ENCODE measurements at places on chromosomes 3 and 15.

DNA sequence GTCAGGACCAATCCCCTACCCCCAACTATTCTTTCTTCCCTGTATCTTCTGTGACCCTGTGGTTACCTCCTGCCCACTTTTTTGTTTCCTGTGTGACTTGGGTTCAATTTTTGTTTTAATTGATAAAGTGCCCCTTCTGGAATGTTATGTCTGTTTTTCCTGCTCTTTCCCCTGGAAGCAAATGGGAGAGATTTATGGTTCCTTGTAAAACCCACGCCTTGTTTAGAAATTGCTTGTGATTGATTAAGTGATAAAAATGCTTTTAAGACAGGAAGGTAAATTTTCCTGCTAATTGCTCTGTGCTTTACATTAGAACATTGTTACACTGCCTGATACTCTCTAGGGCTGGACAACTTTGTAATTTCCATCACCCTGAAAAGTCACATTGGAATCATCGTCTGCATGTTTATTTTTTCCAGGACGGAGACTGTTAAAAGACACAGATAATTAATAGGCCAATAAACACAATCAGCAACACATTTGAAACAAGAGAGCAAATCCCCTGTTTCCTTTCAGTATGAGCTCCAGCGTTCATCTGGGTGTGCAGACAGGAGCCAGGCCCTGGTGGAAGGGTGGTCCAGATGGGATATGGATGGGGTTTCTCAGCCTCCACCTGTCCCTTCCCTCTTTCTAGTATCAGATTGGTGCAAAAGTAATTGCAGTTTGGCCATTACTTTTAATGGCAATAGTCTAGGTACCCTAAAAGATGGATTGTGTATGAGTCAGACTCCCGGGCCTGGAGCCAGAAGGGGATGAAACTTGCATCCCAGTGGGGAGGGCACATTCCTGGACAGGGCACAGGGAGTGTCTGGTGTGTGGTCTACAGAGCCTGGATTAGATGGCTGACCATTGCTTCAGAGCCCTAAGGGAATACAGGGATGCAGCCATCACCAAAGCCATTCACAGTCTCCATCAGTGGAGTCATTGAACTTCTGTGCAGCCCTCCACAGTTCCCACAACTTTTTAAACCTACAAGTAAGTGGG, 58.1 kb upstream of the AGBL1 start:
- no peak for DNase-seq

- no peak for DNase-seq
Measured at GRCh38 chr3:190302212-190302867, 19.9 kb downstream of the CLDN1 start.

GRCh38 chr15:59723687-59724346, 34.7 kb upstream of the BNIP2 start:
- DNase-seq, result no peak

GRCh38 chr15:89338036-89338435, 3.4 kb upstream of the POLG start:
- DNase-seq, result no peak

DNA sequence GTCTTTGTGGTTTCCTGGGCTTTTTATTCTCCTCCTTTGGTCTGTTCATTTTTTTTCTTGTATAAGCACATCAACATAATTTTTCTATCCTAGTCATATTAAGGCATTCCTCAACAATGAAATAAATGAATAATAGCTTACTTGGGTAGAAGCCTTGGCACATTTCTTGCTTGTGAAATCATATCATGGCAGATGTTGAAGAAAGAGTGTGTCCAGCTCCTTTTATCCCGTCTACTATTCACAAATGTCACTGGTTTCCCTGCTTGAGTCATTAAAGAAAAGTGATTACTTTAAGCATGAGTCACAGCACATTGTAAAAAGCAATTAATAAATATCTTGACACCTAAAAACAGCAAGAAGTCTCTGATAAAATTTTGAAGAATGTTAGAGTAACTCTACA, 42.1 kb downstream of the MINAR1 start:
- DNase-seq, result no peak

GRCh38 chr15:31814082-31814481, 216.2 kb upstream of the CHRNA7 start:
- no peak for DNase-seq

DNA sequence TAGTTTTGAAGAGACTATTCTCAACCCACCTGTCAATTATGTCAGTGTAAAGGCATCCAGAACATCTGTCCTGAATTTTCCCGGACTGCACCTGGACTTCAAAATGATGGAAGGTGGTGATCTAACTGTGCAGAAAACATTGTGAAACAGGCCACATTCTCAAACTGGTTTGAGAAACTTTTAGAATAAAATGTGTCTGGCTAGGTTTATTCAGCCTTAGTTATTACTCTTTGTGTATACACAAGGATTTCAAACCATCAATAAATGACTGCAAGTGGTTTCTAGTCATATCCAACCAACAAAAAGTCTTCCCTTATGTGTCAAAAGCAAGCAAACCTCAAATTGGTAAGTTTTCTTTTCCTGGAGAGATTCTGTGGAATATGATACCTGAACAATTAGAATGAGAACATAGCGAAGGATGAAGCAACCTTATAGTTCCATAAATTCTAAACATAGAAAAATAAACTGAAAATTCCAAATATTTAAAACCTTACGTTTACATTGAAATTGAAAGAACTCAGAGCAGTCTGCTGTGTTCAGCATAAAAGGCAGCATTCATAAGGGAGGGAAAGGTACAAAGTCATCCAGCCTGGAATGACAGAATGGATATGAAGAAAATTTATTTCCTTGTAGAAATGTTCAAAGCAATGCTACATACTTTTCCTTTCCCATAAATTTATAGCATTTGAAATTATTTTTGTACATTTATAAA, 306.6 kb upstream of the TGFBR2 start:
- no peak for DNase-seq

- no peak for DNase-seq
Measured at GRCh38 chr15:37820380-37821128, 113.9 kb upstream of the TMCO5A start.

DNA sequence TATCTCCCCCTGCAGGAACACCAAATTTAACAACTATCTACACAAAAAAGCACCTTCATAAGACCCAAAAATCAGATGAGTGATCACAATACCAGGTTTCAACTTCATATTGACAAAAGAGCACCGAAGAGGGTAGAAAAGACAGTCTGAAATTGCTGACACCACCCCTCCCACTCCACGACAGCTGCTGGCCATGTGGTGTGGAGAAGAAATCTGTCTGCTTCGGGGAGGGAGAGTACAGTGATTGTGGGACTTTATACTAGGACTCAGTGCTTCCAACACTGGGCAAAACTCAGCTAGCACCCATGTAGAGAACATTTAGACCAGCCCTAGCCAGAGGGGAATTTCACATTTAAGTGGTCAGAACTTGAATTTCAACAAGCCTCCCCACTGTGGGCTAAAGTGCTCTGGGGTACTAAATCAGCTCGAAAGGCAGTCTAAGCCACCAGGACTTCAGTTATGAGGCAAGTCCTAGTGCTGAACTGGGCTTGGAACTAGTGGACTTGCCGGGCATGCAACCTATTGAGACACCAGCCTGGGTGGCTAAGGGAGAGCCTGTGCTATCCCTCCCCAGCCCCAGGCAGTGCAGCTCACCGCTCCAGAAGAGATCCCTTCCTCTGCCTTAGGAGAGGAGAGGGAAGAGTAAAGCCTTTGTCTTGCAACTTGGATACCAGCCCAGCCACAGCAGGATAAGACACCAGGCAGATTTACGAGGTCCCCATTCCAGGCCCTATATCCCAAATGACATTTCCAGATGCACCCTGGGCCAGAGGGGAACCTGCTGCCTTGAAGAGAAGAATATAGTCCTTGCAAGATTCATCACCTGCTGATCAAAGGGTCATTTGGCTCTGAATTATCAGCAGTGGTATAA, 44.6 kb upstream of the POU1F1 start:
- DNase-seq, result no peak

GRCh38 chr3:169923189-169923588, 11.8 kb downstream of the SAMD7 start:
- DNase-seq, result no peak

GRCh38 chr15:93217343-93217742, 128.3 kb upstream of the RGMA start:
- DNase-seq, result no peak

DNA sequence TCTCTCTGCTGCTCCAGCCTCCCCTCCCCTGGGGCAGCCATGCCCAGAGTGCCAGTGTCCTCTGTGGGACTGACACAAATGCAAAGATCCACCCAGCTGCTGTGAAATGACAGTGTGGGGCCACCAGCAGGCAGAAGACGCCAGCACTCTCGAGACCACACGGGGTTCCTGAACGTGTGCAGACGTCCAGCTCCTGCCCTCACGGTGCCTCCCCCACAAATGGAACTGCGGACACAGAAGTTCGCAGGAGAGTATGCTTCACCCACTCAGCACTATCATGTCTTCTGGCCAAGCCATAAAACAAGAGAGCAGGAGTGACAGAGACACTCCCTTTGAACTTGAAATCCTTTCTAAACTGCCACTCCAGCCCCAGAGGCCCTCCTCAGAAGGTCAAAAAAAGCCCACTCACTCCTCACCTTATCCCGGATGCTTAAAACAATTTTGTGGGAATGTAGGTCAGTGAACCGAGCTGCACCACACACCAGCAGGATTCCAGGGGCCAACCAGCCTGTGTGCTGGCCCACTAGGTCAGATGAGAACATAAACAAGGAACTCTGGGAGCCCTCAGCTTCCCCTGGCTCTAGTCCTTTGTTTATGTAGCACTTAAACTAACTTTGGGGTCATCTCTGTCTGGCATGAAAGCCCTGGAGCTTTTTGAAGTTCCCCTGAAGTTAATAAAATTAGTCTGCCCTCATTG, 112.6 kb downstream of the DNAJB8 start:
- DNase-seq, result no peak

- DNase-seq, result no peak
Measured at GRCh38 chr3:126468028-126468891, 7.4 kb downstream of the ZXDC start.

- DNase-seq, result no peak
Measured at GRCh38 chr15:77839456-77839855, 206.7 kb upstream of the LINGO1 start.

DNA sequence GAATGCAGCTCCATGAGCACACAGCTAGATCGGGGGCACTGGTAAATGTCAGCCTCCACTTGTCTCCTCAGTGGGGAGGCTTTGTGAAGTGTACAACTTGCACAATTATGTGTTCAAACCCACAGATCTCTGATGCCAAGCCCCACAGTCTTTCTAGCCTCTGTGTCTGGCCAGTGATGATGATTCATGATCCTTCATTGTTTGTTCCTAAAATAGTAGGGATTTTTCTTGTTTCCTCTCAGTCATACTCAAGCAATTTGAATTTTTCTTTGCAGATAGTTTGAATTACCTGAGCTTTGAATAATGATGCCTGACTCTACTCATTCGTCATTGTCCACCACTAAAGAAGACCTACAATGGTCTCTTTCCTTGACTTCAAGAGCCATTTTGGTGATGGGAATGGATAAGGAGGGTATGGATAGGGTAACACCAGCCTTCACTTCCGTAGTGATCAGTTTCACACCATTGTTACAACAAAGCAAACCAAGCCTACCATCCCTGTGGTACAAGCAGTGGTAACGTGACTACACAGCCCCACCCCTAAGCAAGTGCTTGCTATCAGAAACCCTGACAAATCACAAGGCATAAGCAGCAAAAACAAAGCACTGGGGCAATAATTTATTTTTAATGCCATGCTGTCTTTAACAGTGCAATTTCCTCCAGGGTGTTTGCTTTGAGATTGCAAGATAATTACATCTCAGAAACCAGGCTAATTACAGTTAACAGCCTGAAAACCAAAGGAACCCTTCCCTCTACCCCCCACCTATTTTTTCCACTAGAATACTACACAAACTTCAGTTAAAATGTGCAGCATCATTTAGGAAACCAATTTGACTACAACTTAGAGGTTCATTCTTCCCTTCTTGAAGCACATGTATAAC, 114.1 kb upstream of the PPP2R3A start:
- no peak for DNase-seq

GRCh38 chr3:5120446-5120845, 1.6 kb upstream of the ARL8B start:
- no peak for DNase-seq

DNA sequence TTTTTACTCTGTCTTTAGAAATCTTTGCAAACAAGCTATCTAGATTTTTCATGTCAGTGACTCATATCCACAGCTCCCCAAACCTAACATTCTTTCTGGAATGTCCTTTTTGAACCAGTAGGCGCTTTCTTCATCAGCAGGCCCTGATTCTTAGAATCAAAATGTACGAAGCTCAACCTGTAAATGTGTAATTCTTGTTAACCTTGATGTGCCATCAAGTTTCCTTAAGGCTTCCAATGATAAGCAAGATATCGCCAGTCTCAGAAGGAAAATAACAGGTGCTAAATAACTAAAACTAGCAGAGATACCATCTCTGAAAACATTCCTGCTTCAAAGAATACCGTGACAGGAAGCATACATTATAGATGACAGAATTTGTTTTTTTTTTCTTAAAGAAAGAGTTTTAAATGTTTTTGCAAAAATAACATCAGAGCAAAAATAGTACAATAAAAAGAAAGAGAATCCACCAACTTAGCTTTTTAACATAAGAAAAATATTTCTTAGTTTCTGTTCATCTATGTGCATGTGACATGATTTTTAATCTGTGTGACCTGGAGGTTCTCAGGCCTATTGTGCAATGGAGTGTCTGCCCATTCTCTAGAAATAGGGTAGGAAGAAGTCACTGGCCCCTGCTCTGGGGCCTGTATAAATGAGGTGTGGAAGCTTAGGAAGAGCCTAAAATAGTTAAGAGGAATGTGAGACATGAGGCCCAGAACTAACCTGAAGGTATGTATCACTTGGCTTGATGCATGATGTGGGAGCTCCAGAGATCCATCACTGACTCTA, 14.7 kb upstream of the SECISBP2L start:
- no peak for DNase-seq

DNA sequence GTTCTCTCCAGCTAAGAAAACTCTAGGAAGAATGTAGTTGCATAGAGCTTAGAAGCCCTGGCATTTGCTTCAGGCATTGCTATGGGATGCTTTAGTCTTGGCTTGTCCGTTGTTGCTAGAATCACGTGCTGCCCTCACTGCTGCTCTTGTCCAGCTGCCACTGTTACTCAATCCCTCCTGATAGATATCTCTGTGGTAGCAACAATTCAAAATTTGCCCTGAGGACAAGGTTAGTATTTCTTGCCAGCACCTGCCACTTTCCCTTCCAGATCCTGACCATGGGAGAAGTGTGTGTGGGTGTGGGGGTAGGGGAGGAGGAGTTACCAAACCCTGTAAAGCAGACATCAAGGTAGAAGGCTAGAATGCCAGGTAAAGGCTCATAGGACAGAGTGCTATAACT, 113.8 kb downstream of the PPM1L start:
- DNase-seq, result no peak

DNA sequence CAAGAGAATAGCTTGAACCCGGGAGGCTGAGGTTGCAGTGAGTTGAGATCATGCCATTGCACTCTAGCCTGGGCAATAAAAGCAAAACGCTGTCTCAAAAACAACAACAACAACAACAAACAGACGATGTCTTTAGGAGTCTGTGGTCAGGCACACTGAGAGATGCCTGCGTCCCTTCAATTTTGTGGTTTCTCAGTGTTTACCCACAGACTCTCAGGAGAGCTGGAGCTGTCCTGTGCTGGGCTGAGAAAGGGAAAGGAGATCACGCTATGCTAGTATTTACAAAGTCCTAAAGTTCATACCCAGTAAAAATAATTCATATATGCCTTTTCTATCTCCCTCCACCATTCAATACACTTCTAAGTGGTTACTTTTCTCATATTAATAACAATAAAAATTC, 6.3 kb downstream of the LAMP3 start:
- DNase-seq, result no peak

GRCh38 chr3:96070678-96071077, 743.7 kb upstream of the EPHA6 start:
- DNase-seq, result no peak

- DNase-seq, result no peak
Measured at GRCh38 chr3:122101646-122102045, 46.5 kb downstream of the CD86 start.
